Brain (organoid and tissue), 16 donors: ENCODE measurements at places on chromosomes 13 and 19.

- DNase-seq, result peak; percentile 39
Measured at GRCh38 chr13:94704377-94705080, 7.8 kb downstream of the SOX21 start.

GRCh38 chr13:28494778-28495537, at the start of gene FLT1:
Gene FLT1, minus strand, starts transcription at chr13:28495128. Its CDS starts 285 bp downstream, at chr13:28494843.
- DNase-seq, result no peak

DNA sequence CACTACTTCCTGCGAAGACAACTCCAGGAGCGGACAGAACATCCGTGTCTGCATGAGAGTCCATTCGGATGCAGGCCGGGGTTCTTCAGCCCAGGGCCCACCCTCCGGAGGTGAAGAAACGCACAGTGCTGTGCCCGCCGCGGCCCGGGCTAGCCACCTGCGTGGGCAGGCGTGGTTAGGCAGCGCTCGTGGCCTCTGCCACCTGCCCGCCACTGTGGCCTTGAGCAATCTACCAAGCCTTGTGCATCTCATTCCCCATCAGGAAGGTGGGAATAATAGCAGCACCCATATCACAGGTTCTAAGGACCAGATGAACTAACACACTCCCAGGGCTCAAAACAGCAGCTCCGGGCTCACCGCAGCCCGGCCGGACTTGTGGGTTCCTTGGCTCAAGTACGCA, 26.7 kb upstream of the PABPC3 start:
- DNase-seq, result no peak

GRCh38 chr13:49098771-49099512, 121.2 kb upstream of the MLNR start:
- DNase-seq, result no peak

DNA sequence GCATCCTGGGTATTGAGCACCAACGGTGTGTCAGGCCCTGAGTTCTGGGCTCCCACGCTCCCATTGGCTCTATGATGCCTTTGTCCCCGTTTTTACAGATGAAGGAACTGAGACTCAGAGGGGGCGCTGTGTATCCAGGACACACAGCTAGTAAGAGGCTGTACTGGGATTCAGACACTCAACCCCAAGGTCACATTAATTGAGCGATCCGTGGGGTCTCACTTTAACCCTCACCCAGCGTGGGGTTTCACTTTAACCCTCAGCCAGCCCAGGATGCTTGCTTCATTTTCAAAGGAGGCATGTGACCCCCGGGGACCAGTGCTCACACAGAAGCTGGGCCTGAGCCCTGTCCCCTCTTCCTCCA, 42.6 kb downstream of the CYP4F22 start:
- DNase-seq, result peak; percentile 7

DNA sequence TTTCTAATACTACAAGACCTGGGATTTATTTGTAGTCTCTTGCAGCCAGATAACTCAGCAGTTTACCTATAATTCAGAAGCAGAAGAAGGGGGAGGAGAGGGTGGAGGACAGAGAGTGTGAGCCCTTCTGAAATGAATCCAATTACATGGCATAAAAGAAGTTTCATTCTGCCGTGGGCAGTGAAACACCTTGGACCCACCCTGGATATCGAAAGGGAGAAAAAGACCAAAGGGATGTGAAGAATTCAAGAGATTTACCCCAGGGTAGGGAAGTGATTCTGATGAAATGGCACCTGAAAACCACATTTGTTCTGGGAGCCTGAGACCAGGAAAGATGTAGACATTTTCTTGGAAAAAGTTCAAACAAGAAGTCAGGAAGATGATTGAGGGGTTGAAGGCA, 140.9 kb downstream of the NDFIP2 start:
- no peak for DNase-seq

- no peak for DNase-seq
Measured at GRCh38 chr19:14402332-14403144, 16.6 kb downstream of the DDX39A start.

DNA sequence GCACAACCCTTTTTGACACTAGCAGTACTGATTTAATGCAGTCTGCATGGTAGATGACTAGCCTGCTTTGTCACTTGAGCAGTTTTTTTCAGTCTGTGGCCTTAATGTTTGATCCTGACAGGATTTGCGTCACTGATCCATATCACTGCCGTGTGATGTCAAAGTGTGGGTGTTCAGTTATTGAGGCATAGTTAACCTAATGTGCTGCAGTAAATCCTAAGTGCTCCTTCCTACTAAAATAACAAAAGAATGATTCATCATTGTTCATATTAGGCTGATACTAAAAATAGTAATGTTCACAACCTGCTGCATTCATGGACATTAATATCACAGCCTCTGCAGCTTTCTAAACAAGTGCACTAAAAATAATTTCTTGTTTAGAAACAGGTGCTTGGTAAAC, 121.9 kb upstream of the MLNR start:
- DNase-seq, result no peak
